ENCODE measurements at places on chromosomes 2 and 18. TPM values are rescaled to one million over a fixed set of nuclear protein-coding genes. Genes with fewer than 3 reads are reported as not detected.
A peak's percentile ranks its signal among the peaks of the same experiment; 100 is the strongest.

The CTIF gene
- polyA plus RNA-seq = 57.0 TPM

- no peak for DNase-seq
Measured at GRCh38 chr18:49352321-49352720, 108.1 kb downstream of the DYM start.

DNA sequence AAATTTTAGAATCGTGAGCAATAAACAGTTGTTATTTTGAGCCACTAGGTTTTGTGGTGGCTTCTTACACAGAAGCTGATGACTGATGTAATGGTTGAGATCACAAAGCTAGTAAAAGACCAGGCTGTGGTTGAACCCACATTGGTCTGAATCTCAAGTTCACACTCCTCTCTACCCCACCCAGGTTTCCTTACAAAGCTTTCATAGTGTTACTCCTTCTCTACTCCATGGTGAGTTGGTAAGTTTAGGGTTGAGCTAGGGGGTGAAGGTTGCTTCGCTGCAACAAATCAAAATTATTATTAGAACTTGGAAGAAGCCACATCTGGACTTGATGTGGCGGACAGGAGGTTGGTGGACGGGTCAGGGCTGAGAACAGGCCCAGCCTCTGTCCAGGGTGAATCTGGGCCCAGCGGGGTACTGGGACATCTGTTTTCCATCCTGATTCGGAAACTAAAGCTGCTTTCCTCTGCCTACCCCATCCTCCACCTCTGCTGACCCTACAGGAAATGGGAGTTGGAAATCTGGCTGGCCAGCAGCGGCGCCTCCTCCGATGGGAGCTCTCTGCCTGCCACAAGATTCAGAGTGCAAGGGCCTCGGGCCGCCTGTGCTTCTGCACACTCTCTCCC, 86.3 kb downstream of the ZFP36L2 start:
- no peak for DNase-seq

- DNase-seq = no peak
Measured at GRCh38 chr2:120508567-120509041, 162.7 kb downstream of the INHBB start.

- no peak for DNase-seq
Measured at GRCh38 chr2:41878716-41879234, 169.0 kb upstream of the PKDCC start.

The DNAH7 gene
- polyA plus RNA-seq = 0.16 TPM

DNA sequence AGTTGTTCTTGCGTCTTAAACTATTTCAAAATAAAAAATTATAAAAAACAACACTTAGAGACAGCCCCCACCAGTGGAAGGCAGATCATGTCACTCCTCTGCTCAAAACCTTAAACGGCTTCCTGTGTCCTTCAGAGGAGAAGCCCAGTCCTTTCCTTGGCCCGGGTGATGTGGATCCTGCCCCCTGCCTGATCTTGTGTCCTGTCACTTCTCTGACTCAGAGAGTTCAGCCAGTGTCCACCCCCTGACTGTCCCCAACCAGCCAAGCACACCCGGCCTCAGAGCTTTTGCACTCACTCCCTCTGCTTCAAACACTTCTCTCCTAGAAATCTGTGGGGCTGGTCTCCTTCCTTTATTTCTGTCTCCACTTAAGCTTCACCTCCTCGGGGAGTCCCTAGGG, 35.4 kb downstream of the TOGARAM2 start:
- DNase-seq = no peak

GRCh38 chr2:223619486-223620129, 17.4 kb upstream of the SCG2 start:
- no peak for DNase-seq

- no peak for DNase-seq
Measured at GRCh38 chr18:40546875-40547274, 1408.2 kb upstream of the PIK3C3 start.

- DNase-seq = no peak
Measured at GRCh38 chr18:39415471-39415870, 1849.9 kb upstream of the CELF4 start.

- no peak for DNase-seq
Measured at GRCh38 chr2:143588746-143589145, 459.5 kb downstream of the ARHGAP15 start.

The CNOT9 gene
- polyA plus RNA-seq = 33.1 TPM

The TWIST2 gene
- 33.6 TPM for polyA plus RNA-seq

GRCh38 chr2:64005707-64006356, 13.4 kb downstream of the VPS54 start:
- DNase-seq = no peak

DNA sequence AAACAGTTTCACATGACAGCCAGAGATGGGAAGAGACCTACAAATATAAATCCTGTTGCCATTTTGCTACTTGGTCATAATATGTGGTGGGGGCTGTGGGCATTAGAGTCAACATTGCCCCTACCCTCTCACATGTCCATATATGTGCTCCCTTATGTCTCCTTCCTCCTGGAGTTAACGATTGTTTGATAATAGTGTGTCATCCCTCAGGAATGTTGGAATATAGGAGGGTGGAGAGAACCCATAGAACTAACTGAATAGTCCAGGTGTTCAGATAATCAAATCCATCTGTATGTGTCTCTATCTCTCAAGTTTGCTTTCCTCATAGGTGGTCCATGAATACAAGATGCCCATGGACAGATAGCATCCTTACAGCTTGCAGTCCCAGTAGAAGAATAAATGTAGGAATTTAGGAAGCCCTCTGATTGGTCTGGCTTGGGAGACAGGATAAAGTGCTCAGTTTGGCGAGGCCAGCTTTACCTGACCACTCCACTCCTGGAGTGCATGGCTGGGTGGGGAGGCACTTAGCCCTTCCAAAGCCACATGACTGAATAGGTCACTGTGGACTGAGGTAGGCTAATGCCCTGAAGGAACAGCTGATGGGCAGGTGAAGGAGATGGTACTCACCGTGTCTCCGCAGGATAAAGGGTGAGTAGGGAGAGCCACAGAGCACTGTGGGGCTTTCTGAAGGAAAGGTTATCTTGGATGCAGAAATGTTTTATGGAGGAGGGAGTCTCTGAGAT, 166.9 kb downstream of the CDCA7 start:
- DNase-seq = no peak

DNA sequence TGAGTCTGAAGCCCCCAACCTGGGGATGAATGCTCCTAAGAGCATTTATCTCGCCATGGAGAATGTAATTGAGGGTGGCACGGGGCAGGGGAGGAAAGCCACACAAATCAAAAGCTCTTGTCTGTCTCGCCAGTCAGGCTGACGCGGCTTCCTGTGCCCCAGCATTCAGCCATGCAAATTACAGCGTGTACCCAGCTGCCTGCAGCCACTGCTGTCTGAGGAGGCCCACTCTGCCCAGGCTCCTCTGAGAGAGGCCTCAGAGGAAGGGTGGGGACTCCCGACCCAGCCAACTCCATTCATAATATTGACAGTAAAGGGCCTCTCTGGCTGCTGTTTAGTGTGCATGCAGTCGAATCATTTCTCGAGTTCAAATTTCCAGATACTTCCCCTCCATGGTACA, 22.0 kb downstream of the SMAD7 start:
- DNase-seq = peak; percentile 42

DNA sequence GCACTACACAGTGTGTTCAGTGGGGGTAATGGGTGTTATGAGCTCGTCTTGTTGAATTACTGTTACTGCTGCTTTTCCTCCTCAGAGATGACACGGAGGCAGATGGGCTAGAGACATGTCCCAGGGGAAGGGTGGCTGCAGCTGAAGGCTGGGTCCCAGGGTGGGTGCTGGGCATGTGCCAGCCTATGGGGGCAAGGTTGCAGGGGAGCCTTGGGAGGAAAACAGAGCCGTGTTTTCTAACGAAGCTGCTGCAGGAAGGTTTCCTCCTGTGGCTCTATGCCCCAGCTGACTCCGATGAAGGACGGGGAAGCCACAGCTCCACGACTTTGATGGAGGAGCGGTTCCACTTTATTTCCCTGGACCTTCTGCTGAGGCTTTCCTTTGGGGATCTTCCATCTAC, 42.4 kb downstream of the ASB18 start:
- DNase-seq = no peak

The VIL1 gene
- polyA plus RNA-seq = not detected

The RAB12 gene
- polyA plus RNA-seq = 19.2 TPM

The ZNF385B gene
- not detected for polyA plus RNA-seq

DNA sequence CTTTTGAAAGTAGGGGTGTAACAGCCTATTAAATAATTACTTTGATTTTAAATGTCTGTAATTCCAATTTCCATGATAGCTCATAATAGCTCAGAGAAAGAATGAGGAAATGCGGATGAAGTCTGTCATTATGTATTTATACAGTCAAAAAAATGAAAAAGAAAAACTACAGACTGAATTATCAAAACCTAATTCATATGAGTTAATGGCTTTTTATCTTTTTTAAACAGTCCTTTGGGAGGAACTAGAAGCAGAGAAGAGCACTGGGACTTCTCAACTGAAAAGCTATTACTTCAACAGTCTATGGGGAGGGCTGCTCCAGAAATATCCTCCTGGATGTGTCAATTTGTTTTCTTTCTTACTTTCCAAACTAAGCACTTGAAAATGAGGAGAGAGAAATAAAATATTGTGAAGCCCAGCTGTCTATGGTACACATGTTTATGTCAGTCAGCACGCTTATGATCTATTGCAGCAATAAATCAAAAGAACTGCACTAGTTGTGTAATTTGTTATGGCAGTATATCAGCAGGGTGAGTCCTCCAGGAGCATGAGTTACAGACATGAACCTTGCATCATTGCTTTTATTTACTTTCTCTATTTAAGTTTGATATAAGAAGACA, 1550.2 kb downstream of the LRP1B start:
- no peak for DNase-seq

The PPIG gene
- polyA plus RNA-seq = 16.7 TPM

The AMER3 gene
- polyA plus RNA-seq = not detected

GRCh38 chr18:51151568-51152511, 45.6 kb downstream of the MEX3C start:
- no peak for DNase-seq

The NT5C1B gene
- polyA plus RNA-seq = not detected

DNA sequence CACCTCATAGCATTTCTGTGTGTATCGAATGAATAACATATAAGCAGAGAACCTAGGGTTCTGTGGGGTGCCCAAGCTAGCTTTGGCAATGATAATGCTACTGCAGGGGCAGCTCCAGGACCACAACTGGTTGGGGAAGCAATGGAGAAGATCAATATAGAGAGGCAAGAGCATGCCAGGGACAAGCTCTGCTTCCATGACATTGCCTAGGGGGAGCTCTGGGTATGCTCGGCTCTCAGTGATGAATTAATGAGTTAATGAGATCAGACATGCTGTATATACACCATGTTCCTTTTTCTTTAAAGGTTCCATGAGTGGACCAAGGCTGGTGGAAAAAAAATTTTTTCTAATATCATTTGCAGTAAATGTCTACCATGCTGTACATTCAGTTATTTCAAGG, 618.4 kb downstream of the BCL11A start:
- DNase-seq = no peak

GRCh38 chr2:172447811-172448493, 20.6 kb downstream of the ITGA6 start:
- no peak for DNase-seq

The SIX2 gene
- polyA plus RNA-seq = not detected

GRCh38 chr18:7157760-7158159, 40.2 kb upstream of the LAMA1 start:
- DNase-seq = no peak

The LOXL3 gene
- polyA plus RNA-seq = 21.8 TPM

DNA sequence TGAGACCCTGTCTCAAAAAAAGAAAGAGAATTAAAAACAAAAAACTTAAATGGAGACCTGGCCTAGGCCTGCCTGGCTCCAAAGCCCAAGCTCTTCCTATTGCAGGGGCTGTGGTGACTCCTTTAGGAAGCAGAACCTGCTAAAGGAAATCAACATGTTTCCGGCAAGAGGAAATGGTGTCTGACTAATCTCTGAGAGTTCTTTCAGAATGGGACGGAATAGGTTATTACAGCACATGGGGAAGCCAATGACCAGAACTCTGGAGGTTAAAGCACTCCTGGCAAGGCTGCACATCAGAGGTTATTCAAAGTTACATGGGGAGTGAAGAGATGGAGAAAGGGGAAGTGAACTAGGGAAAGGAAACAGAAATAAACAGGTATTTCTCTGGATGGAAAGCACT, 21.4 kb downstream of the KIF3C start:
- peak; percentile 63 for DNase-seq

DNA sequence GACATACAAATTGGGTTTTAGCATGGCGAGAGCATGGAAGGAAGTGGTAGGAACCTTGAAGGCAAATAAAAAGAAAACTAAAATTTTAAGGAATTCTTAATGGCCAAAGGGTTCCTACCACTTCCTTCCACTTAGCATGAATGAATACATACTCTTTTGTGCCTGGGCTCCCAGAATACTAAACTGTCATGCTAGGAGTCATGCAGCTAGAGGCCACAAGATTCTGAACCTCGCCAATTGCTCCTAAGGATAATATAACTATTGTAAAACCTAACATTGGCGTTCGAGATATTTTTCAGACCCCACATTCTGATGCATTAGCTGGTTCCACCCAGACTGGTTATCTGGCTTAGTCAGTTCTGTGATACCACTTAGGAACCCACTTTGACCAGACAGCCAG, 38.6 kb upstream of the ARHGAP25 start:
- DNase-seq = no peak

GRCh38 chr2:236054621-236055305, 113.4 kb downstream of the GBX2 start:
- DNase-seq = no peak

The IL36G gene
- polyA plus RNA-seq = not detected

GRCh38 chr2:51579412-51579811, 547.5 kb upstream of the NRXN1 start:
- DNase-seq = no peak

The CLEC4F gene
- not detected for polyA plus RNA-seq

- DNase-seq = peak; percentile 35
Measured at GRCh38 chr2:215882689-215883088, 130.7 kb downstream of the MREG start.

The ZBTB7C gene
- polyA plus RNA-seq = not detected

DNA sequence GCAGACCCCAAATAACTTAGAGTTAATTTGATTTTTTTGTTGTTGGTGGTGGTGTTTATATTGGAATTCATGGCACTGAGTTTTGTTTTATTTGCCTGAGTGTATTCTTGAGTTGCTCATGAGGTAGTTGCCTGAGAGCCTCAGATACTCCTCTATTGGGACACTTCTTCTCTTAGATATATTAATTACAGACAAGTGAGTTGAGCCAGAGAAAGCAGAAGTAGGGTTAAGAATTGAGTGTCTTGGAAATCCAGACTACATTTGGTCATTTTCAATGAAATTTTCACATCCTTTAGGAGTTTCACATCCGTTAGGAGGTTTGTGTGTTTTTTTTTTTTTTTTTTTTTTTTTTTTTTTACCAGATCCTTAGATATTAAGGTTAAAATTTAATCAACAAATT, 29.0 kb downstream of the FMNL2 start:
- DNase-seq = no peak

GRCh38 chr2:182503886-182504285, 77.0 kb upstream of the PDE1A start:
- peak; percentile 88 for DNase-seq

The DOK6 gene
- polyA plus RNA-seq = 1.6 TPM

DNA sequence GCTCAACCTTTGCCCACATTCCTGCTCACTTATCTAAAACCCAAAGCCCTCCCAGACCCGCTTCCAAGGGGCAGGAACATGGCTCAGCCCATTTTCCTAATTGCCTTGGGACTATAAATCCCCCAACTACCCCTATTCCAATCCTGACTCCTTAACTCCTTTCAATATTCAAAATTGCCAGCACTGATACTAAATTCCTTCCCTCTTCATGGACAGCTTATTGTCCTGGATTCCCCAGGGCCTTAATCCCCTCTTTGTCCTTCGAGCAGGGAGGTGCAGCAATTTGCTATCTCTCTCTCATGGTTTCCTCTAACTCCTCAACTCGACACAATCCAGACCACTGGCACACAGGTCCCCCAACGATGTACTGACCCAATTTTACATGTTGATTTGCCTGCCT, 99.1 kb downstream of the SLC25A12 start:
- DNase-seq = no peak

The VPS4B gene
- 14.3 TPM for polyA plus RNA-seq

Measured in IMR-90 (cell line).